Cortex of kidney (tissue), 1 donor: ENCODE measurements at places on chromosomes 3 and 15.

- no peak for DNase-seq
Measured at GRCh38 chr15:31237043-31237324, 89.7 kb upstream of the KLF13 start.

DNA sequence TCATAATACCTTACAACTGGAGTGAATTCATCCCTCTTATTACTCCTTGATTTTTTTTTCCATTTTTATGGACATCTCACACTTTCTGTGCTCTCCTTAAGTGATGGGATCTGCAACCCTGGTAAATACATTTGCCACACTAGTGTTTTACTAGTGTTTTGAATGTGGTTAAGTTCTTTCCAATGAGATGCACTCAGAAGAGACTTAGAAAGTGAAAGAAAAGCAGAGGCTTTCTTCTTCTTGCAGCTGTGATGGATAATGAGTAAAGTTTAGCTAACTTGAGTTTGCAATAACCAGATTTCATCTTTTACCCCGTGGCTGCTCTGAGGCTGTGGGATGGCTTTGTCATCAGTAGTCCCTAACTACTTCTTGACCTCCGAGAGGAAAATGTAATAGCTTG, 1248.4 kb downstream of the NSUN3 start:
- DNase-seq = no peak

DNA sequence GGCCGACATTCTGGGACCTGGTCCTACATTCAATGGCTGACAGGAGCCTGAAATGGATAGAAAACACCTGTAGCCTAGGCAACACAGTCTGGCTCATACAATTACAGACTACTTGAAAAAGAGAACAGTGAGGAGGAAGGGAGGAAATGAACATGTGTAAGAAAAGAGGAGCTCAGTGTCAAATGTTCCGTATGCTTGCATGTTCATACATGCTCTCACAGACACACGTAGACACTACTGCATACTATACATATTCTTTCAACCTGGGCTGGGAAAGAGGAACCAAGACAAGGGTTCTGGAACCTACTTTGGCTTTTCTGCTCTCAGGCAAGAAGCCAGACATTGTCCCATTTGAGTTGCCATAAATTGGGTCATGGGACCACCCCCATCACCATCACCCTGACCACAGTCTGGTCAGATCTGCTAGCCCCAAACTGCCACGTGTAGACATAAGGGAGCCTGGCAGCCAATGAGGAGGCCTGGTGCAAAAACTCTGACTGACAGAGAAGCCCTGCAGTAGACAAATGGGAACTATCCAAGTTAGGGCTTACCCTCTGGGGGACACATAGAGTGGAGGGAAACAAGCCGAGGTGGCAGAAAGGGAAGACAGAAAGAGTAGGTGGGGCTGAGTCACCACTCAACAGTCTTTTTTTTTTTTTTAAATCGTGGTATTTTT, 310.0 kb downstream of the SHQ1 start:
- DNase-seq = no peak

GRCh38 chr3:15453501-15453900, 26.1 kb downstream of the EAF1 start:
- no peak for DNase-seq

GRCh38 chr3:194781617-194782016, 95.9 kb downstream of the FAM43A start:
- no peak for DNase-seq

GRCh38 chr3:120170223-120170622, 76.0 kb upstream of the GSK3B start:
- no peak for DNase-seq
